ENCODE measurements at places on chromosomes 5 and 9.

GRCh38 chr5:2658881-2659470 lies 92.5 kb downstream of the IRX2 start:
- no peak for DNase-seq

DNA sequence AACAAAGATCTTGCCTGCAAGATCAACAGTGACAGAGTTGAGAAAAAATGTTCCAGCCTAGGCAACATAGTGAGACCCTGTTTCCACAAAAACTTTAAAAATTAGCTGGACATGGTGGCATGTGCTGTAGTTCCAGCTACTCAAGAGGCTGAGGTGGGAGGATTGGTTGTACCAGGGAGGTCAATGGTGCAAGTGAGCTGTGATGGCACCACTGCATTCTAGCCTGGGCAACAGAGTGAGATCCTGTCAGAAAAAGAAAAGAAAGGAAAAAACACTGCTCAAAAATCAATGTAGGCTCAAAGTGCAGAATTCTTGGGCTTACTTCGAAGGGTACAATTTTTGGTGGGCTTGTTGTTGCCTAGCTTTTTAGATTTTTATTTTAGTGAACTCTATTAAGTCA lies 145.4 kb downstream of the PLPPR1 start:
- DNase-seq = no peak

DNA sequence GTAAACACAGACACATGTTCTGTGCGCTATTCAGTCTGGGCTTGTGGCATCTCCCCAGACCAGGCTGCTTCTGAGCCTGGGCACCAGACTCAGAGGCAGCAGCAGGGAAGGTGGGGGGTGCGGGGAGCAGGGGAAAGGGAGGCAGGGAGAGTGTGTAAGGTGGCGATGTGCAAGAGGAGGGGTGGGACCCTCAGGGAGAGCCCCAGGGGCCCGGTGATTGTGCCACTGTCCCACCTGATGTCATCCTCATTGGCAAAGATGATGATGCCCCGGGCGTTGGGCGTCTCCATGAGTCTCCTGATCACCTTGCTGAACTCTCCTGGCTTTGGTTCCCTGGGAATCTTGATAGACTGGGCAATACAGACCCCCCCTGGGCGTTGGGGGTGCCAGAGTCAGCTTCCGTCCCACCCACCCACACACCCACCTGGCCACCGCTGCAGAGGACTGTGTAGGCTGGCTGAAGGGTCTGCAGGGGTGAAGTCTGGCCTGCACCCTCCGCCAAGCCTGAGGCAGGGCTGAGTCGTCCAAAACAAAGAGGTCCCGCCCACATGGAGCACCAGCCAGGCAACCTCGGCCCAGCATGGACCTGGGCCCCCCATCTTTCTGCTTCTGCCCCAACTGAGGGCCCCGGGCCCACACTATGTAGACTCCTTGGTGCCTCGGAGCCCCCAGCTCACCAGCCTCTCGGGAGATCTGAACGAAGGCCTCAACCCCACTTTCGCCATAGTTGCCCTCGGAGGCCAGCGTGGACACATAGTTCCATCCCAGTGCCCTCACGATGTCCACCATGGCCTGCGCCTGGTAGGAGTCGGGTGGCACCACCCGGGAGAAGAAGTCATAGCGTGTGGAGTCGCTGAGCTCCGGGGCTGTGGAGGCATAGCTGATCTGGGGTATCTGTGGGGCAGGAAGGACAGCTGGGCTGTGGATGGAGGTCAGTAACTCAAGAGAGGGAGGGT lies 3.7 kb downstream of the GRM6 start:
- DNase-seq = no peak

DNA sequence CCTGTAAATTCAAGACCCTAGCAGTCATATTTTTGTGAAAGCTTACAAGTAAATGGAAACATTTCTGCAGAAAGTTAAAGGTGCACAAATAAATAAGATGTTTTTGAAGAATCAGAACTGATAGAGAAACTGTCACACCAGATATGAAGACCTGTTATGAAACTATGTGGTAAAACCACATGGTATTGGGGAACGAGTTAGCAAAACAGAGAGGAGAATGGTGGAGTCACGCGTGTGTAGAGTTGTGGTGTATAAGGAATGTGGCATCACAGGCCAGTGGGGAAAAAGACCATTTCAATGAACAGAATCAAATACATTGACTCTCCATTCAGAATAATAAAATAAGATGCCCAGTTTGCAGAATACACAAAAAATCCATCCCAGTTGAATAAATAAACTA lies 477.2 kb downstream of the ICE1 start:
- no peak for DNase-seq

GRCh38 chr9:113274474-113275156 lies 757 bp downstream of the CDC26 start:
- peak; percentile 32 for DNase-seq

DNA sequence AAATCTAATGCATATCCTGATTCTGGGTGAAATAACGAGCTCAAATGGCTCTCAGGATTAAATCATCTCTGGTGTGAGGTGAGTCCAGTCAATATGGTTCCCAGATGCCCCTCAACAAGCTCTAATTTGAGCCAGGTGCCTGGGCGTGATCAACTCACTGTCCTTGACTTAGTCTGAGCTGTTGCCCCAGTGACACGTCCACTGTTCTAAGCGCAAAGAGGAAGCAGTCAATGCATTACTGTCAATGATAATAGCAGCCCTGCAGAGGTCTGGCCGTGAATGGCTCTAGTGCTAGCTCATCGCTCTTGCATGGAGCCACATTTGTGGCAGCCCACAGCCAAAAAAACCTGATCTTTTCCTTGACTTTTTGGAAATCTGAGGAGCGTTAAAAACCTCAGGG lies 128.6 kb upstream of the EFNA5 start:
- no peak for DNase-seq

DNA sequence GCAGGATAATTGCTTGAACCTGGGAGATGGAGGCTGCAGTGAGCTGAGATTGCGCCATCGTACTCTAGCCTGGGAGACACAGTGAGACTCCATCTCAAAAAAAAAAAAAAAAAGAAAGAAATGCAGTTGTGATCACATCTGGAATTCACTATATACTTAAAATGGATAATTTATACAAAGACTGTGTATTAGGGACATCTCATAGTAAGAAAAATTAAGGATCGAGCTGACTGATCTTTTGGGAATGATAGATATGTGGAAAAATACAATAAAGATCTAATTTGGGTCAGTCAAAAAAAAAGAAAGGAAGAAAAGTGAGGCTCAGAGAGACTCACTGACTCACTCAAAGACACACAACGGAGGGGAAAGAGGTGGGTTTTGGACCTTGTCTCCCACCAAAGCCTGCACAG lies 73.2 kb upstream of the STXBP1 start:
- no peak for DNase-seq

GRCh38 chr5:2877522-2877921 lies 126.0 kb upstream of the IRX2 start:
- DNase-seq = no peak

- DNase-seq = no peak
Observed at GRCh38 chr5:59500014-59500413, 393.5 kb downstream of the PDE4D start.

DNA sequence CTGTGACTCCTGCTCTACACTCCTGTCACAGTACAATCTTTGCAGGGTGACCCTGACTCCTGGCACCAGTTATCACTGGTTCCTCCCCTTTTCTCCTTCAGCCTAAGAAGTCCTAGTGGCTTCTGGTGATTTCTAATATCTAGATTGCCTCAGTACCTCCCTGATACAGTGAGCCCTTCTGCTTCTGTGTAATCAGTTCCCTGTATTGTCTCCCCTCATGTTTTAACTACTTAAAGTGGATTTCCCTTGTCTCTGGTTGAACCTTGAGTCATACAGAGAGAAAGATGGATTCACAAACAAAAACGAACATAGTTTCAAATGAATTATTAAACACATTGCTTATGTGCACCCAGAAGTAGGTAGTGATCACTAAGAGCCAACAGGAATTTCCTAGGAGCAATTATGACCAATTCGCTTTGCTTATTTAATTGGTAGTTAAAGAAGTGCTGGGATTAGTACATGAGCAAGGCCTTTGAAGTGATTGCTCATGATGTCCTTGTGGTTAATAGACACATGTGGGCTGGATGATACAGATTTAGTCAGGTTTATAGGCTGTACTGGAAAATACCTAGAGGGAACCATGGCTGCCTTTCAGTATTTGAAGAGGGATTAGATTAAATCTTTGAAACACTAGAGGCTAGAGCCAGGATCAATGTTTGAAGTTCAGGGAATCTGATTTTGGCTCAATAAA lies 145.8 kb upstream of the MEF2C start:
- DNase-seq = no peak

- DNase-seq = no peak
Observed at GRCh38 chr5:113358696-113359095, 76.1 kb downstream of the TSSK1B start.

DNA sequence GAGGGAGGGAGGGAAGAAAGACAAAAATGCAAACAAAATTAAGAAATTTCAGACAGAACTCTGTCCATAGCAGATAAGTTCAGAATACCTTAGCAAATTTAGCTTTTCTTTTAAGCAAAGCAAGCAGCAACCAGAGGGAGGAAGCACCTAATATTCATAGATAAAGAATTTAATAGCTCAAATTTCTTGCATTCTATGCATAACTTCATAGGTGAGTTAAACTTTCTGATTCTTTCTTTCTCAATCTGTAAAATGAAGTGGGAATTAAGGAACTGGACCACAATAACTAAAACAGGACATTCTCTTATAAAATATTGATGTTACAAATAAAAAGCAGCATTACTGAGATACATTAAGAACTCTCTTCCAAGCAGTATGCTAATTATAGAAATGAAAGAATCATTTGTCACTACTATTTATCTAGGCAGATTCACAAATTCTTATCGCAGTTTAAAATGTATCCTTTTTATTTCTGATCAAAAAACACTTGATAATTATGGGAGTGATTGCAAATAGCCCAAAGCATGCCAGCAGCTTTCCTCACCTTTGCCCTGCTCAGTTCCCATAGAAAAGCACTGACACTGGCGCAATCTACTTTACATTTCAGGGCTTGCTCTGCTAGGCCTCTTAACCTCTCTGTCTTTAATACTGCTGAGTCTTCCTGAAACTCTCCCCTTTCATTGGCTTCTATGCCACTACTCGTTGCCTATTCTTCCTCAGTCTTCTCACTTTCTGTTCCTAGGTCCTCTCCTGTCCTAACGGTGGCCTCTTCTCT lies 341.8 kb downstream of the PIK3R1 start:
- DNase-seq = peak; percentile 59

DNA sequence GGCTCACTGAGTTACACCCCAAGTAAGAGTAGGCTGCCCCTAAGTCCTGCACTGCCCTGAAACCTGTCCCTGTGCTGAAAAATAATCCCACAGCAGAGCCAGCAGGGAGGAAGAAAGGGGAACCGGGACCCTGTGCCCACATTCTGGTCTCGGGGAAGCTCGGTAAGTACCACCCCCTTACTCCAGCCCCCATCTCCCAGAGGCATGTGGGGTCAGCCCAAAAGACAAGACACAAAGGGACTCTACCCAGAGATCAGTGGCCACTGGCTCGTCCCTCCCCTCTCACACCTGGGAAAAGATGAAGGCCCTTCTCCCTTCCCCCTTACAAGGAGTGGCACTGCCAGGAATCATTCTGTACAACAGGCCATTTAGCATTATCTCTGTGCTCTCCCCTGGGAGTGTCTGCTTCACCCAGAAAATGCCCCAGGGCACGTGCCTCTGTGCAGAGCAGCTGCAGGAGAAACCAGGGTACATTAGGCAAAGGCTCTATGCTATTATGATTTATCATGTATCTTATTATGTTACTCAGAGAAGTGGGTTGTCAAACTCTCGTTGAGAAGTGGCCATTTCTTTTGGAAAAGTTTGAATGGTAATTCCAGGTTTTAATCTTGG lies 71.3 kb downstream of the NDFIP1 start:
- no peak for DNase-seq

- DNase-seq = no peak
Observed at GRCh38 chr9:99070681-99071080, 34.2 kb upstream of the TGFBR1 start.

GRCh38 chr5:4628645-4629385 lies 511.3 kb upstream of the ADAMTS16 start:
- DNase-seq = no peak

GRCh38 chr5:57232293-57233033 lies 58.6 kb downstream of the GPBP1 start:
- DNase-seq = no peak

- no peak for DNase-seq
Observed at GRCh38 chr9:136496181-136496580, 13.3 kb upstream of the SEC16A start.

GRCh38 chr5:55177078-55177477 lies 4.1 kb upstream of the CDC20B start:
- DNase-seq = no peak

GRCh38 chr5:63155310-63155631 lies 576.7 kb downstream of the LRRC70 start:
- DNase-seq = no peak

DNA sequence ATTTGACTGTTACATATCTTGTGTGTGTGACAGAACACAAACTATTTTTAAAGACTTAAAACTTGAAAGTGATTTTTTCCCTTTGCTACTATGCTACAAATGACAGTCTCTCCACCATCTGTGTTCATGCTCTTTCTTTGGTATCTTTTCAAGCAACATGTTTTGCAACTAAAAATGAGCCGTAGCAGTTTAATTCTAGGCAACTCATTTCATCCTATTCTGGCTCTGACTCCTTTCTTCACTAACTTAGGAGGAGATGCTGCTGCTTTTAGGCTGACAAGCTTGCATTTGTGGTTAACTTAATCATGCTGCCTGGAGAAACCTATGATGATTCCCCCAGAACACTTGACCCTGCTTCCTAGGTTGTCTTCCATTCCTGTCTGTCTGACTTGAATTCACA lies 100.6 kb downstream of the HACD4 start:
- DNase-seq = no peak

- DNase-seq = peak; percentile 79
Observed at GRCh38 chr5:40052808-40053207, 626.9 kb upstream of the PTGER4 start.

GRCh38 chr9:130192382-130192999 lies 20.3 kb downstream of the NCS1 start:
- no peak for DNase-seq

DNA sequence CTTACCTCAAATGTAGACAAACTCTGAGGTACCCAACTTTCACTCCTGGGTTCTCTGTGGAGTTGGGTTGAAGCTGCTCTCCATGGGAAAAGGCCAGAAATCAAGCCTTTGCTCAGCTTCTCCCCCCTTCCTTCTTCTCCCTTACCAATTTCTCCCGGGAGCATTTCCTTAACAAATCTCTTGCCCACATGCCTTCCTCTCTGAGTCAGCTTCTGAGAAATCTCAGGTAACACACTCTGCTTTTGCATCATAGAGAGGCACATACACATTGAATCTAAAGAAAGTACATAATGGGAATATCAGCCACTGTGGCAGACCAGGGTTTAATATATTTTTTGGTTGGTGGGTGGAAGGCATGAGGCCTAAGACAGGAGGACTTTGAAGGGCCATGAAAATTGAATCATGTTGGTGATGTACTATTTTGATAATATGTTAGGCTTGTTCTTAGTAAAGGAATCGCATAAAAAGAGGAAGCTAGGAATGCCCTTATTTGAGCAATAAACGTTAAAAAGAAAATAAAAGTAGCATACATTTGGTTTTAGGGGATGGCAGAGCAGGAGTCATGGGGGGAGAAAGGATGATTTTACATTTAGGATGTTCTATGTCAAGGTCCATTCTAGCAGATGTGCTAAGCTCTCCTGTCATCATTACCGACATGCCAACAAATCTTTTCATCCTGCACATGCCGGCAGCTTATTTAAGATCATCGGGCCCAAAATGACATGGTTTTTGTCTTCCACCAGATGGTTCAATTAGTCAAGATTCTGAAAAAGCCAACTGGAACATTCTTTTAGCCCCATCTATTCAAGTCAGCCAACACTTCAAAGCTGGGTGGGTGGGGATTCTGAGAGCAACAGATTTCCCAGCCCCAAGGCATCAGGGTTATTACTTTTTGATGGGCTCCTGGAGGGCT lies 199.5 kb upstream of the CLINT1 start:
- DNase-seq = peak; percentile 57
